ENCODE measurements at places on chromosomes 12 and 14. TPM values are rescaled to one million over a fixed set of nuclear protein-coding genes. Genes with fewer than 3 reads are reported as not detected.

Gene FAM90A1
- not detected for total RNA-seq

Gene CIDEB
- 6.6 TPM for total RNA-seq

Gene CHFR
- total RNA-seq: 13.6 TPM

Gene WDHD1
- total RNA-seq: 0.94 TPM

Gene SELPLG
- total RNA-seq: 3.7 TPM

Gene RNASE1
- total RNA-seq: 343 TPM

Gene MUCL1
- not detected for total RNA-seq

Gene RERGL
- not detected for total RNA-seq

GRCh38 chr12:52280319-52280795 lies 5.9 kb downstream of the KRT86 start:
- DNase-seq: peak; percentile 81

DNA sequence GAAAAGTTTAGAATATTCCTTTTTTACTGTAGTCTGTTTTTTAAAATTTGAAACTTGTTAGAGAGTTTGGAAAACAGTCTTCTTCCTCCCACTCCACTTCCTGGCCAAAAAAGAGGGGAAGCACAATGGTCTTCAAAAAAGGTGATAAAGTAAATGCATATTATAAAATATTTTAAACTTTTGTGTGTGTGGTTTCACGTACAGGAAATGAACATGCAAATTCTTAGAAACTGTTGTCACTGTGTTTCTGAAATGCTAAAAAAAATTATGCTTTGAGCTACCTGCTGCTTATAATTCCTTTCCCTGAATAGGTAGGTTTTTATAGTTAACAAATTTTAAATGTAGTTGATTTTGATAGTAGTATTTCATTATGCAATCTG lies 2.9 kb downstream of the FGFR1OP2 start:
- no peak for DNase-seq

DNA sequence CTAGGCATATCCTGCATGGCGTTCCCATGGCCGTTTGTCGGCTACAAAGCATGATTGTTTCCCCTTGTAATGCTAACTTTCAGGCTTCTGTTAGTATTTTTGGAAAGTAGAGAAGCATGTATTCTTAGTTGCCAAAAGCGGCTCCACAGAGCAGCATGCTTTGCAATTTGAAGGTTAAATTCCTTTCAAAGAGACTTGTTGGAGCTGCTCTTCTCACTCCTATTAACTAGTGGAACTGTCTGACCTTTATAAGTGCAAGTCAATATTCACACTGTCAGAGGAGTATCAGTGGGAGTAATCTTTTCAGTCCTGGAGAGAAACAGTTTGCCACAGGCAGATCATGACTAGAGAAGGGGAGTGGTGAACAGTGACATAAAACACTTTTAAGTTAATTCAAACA lies 656.1 kb upstream of the NOVA1 start:
- DNase-seq: no peak

- DNase-seq: no peak
These were observed 56.0 kb downstream of the CLMN start for GRCh38 chr14:95263527-95264231.

DNA sequence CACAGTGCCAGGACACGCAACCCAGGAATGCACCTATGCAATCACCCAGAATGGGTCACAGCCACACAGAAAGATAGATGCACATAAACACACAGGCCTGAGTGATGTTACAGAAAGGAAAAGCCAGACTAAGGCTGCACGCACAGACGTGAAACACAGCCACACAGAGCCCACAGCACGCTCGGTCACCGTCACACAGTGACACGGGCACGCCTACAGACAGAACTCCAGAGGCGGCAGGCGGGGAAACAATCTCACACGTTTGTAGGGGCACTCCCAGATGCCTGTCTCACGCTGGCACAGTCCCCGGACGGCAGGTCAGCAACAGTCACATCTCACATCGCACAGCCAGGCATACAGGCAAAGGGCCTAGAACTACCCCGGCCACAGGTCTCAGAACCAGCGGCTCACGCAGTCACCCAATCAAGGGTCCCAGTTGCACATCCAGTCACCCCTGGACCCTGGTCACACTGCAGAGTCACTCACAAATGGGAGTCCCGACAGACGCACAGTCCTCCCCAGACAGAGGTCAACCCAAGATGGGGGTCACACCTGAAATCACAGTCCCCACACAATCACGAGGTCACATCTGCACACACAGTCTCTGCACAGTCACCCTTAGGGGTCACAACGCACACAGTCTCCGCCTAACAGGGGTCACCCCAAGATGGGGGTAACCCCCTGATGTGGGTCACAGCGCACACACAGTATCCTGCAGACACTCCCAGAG lies 790 bp downstream of the SSH1 start:
- peak; percentile 93 for DNase-seq

GRCh38 chr14:91862417-91862816 lies 4.9 kb downstream of the TC2N start:
- no peak for DNase-seq

DNA sequence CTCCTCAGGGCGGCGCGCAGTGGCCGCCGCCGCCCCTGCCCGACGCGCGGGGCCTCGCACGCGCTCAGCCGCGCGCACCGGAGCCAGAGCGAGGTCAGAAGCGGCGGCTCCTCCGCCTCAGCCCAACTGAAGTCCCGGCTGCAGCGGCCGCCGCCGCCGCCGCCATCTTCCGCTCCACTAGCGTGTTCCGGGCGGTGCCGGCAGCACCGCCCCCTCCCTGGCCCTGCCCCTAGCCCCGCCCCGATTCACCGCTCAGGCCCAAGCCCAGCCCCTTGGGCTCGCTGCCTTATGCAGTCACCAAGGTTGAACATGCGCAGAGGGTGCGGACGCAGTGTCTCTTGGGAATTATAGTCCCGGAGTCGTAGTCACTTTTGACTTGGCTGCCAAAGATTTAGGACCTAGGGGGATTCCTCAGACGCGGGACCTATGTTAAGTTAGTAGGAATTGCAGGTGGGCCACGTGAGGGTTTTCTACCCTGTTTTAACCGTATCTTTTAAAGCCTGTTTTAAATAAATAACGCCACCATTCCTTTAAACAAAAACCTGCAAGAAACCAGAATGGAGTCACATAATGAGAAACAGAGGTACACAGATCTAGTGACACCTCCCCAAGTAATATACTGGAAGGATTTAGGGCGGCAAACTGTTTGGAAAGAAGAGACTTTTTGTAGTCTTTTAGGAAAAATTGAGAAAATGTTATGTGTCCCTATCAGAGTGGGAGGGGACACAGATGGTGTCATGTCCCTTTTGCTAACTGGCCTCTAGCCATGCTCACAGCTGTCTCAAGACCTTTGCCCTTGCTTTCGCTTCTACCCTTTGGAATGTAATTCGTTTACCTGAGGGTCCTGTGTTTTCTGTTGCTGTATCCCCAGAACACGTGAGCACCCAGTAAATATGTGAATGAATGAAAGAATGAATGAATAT lies at the start of gene PPTC7:
PPTC7 (minus strand) TSS at position 182 of the 923 bp plus-strand sequence. CDS start 287 bp downstream, outside the sequence.
- DNase-seq: peak; percentile 99

DNA sequence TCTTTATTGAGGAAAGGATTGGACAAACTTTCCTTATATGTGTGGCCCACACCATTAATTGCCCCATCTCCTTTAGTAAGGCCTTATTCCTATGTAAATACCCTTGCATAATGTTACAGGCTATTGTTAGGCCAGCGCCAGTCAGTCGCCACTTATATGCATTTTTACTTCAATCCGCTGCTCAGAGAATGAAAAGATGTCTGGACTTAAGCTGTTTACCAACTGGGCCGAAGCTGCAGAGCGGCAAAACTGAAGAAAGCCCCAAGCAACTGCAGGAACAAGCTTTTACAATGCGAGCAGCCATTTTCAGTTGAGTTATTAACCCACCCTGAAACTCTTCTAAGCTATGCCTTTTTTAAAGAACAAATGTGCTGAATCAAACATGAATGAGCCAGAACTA lies 92.1 kb upstream of the OTX2 start:
- DNase-seq: no peak

GRCh38 chr14:96267916-96268315 lies 11.9 kb downstream of the BDKRB1 start:
- no peak for DNase-seq

DNA sequence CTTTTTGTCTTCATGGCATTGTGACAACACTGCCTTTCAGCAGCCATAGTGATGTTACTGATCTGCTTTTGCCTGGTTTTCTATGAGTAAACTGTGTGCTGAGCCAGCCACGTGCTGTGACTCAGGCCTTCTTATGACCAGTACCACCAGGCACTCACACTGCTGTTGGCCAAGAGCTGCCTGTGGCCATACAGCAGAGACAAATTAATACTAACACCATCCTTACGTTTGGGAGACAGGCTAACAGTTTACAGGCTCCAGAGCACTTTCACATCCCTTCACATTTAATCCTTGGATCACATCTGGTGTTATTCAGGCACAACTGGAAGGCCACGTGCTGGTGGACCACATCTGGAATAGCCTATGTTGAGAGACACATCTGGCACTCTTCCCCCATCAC lies 377.9 kb downstream of the CCDC91 start:
- DNase-seq: no peak

DNA sequence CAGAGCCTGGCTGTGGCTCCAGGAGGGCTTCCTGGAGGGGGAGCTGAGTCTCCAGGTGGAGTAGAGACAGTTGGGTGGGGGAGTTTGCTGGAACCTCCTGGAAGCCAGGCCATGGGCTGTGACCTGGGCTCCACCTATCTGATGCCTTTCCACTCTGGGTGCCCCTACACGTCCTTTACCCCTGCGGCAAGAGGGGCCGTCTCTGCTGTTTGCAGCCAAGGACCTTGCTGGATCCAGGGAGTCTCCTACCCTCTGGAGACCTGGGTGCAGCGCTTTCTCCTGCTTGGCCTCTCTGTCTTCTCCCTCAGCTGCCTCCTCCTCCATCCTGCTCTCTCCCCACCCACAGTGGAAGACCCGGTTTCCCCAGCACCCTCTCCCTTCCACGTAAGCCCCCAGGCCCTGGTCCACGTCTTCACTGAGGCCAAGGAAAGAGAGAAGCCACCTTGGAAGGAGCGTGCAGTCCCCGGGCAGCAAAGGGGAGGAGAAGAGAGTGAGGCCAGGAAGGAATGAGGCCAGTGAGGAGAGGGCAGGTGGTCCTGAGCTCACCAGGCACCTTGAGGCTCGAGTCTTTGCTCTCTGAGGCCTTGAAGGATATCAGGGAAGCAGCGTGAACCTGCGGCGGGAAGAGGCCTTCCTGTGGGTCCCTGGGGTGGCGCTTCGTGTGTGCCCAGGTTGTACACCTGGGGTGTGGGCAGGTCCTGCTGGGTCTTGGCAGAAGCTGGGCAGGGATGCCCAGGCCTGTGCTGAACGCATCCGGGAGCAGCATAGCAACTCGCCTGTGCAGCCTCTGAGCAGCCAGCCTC lies 294.3 kb upstream of the RTL1 start:
- peak; percentile 50 for DNase-seq

DNA sequence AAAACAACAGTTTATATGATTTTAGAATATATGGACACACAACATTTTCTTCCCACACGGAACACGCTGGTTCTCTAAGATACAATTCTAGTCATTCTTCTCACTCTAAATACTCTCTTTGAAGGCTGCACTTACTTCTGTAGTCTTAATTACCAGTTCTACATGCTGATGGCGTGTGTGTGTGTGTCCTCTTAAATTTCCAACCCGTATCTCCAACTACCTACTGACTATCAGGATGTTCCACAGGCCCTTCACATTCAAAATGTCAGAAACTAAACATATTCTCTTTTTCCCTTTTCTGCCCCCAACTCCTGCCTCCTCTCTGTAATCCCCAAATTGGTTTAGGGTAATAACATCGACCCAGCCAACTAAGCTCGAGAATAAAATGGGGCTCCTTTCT lies 75.2 kb downstream of the DUSP16 start:
- DNase-seq: no peak

GRCh38 chr12:76259106-76259505 lies 89.1 kb downstream of the BBS10 start:
- DNase-seq: no peak

GRCh38 chr12:74328623-74329022 lies 209.0 kb upstream of the ATXN7L3B start:
- no peak for DNase-seq

DNA sequence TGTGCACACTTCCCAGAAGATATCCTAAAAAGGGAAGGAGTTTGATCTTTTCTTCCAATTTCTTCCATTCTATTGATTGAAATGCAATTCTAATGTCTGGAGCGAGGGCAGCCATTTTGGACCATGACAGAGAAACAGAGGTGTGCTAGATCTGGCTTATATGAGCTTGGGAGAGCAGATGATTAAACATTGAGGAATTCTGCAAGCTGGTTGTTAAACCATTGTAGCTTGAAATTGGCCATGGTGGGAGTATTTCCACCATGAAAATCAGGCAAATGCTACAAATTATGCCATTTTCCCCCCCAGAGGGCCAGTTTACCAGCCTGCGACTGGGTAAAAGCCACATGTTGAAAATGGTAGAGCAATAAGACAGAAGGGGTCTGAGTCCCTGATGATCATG lies 155.0 kb downstream of the PAWR start:
- DNase-seq: no peak
